ENCODE measurements at places on chromosomes 16 and 17. TPM values are rescaled to one million over a fixed set of nuclear protein-coding genes. Genes with fewer than 3 reads are reported as not detected.

LAT gene
- total RNA-seq = 8.0 TPM

TOM1L1 gene
- total RNA-seq = 83.1 TPM

DBNDD1 gene
- 53.8 TPM for total RNA-seq

TBC1D3K gene
- total RNA-seq = not detected

CDH8 gene
- 5.4 TPM for total RNA-seq

MT4 gene
- not detected for total RNA-seq

AXIN1 gene
- 33.6 TPM for total RNA-seq

LRRC36 gene
- 2.3 TPM for total RNA-seq

DNA sequence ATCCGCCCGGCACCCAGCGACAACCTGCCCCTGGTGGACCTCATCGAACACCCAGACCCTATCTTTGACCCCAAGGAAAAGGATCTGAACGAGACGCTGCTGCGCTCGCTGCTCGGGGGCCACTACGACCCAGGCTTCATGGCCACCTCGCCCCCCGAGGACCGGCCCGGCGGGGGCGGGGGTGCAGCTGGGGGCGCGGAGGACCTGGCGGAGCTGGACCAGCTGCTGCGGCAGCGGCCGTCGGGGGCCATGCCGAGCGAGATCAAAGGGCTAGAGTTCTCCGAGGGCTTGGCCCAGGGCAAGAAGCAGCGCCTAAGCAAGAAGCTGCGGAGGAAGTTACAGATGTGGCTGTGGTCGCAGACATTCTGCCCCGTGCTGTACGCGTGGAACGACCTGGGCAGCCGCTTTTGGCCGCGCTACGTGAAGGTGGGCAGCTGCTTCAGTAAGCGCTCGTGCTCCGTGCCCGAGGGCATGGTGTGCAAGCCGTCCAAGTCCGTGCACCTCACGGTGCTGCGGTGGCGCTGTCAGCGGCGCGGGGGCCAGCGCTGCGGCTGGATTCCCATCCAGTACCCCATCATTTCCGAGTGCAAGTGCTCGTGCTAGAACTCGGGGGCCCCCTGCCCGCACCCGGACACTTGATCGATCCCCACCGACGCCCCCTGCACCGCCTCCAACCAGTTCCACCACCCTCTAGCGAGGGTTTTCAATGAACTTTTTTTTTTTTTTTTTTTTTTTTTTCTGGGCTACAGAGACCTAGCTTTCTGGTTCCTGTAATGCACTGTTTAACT lies 1.0 kb downstream of the NOG start:
- H3K27ac ChIP-seq = no peak overlapping the region
- H3K4me3 ChIP-seq = peak overlapping the region; percentile 40
- no peak for DNase-seq
- H3K36me3 ChIP-seq = no peaks in the 10 kb centered on the region

DNA sequence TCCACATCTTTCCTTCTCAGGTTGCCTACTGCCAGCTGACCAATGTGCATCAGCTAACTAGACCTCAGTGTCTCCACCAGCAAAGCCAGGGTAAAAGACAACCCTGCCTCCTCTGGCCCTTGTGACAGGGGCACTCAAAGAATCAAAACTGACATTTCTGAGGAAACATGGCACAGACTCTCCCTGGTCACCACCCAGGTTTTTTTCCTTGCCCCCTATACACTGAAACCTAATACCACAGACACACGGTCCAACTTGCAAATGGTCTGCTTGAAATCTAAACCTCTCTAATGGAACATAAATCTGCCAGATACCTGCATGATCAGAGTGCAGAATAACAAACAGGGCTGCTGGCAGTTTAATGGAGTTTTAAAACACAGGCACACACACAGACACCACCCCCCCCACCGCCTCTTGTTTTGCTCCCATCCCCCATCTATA lies 19.5 kb upstream of the CORO6 start:
- peaks cover 7% of the 10 kb centered on the region for H3K4me1 ChIP-seq
- H3K27me3 ChIP-seq = no peaks in the 10 kb centered on the region
- no peaks in the 10 kb centered on the region for H3K36me3 ChIP-seq
- no peak overlapping the region for H3K4me3 ChIP-seq
- no peak for DNase-seq

GRCh38 chr16:27951489-27952120 lies 111.9 kb downstream of the GSG1L start:
- H3K4me3 ChIP-seq = no peak overlapping the region
- H3K4me1 ChIP-seq = no peaks in the 10 kb centered on the region
- H3K27me3 ChIP-seq = peaks cover 37% of the 10 kb centered on the region
- H3K27ac ChIP-seq = no peak overlapping the region

GRCh38 chr16:77657016-77657415 lies 65.3 kb upstream of the NUDT7 start:
- H3K4me3 ChIP-seq = no peak overlapping the region
- H3K36me3 ChIP-seq = no peaks in the 10 kb centered on the region
- no peaks in the 10 kb centered on the region for H3K4me1 ChIP-seq
- no peak for DNase-seq
- H3K27me3 ChIP-seq = peaks cover 17% of the 10 kb centered on the region

DNA sequence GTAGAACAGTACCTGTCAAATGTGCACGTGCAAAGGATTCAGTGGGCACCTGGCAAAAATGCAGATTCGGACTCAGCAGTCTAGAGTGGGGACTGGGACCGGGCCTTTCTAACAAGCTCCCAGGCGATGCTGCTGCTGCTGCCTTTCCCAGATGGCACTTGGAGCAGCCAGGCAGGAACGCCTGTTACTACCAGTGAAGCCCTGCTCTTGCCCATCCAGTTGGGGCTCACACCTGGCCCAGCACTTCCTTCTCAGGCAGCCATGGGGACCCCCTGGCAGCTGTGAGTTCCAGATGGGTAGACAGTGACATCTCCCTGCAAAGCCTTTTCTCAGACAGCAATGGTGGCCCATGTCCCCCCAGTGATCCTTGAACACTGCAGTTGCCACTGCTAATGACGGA lies 30.4 kb downstream of the KDM8 start:
- no peak overlapping the region for H3K27ac ChIP-seq
- no peak overlapping the region for H3K4me3 ChIP-seq
- peaks cover 5% of the 10 kb centered on the region for H3K27me3 ChIP-seq
- peaks cover 1% of the 10 kb centered on the region for H3K36me3 ChIP-seq
- no peak for DNase-seq

GRCh38 chr17:76783146-76783545 lies 45.2 kb downstream of the MFSD11 start:
- no peaks in the 10 kb centered on the region for H3K27me3 ChIP-seq
- peaks cover 6% of the 10 kb centered on the region for H3K36me3 ChIP-seq
- H3K4me3 ChIP-seq = no peak overlapping the region
- DNase-seq = no peak

DNA sequence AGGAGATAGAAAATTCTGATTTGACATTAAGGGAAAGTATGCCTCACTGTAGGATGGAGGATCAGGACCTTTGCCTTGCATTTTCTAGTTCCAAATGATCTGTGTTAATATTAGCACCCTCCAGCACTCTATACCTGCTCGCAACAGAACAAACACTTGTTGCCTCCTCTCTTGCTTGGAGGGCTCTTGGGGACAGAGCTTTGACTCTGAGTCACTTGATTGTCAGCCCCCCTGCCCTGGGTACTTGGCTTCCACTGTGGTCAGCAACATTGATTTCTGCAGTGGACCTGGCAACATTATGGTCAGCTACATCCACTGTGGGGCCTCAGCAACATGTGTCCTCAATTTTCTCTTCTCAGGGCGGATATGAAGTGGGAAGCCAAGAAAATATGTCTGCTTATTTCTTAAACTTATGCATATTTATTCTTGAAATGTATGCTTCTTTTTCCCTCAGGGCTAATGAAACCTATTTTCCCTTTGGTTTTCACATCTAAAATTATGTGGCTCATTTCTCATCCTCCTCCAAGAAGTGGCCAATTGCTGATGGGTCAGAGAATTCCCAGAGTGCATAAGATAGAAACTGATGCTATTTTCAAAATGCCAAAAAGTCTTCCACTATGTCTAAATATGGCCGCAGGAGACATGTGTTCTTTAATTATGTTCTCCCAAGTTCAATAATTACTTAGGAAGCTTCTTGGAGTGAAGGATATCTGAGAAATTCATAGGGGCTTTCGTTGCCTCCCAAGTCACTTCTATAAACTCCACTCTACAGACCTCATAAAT lies 94.6 kb upstream of the SMIM36 start:
- peaks cover 14% of the 10 kb centered on the region for H3K4me1 ChIP-seq
- H3K36me3 ChIP-seq = no peaks in the 10 kb centered on the region
- no peak overlapping the region for H3K27ac ChIP-seq
- peaks cover 9% of the 10 kb centered on the region for H3K27me3 ChIP-seq
- no peak for DNase-seq

DNA sequence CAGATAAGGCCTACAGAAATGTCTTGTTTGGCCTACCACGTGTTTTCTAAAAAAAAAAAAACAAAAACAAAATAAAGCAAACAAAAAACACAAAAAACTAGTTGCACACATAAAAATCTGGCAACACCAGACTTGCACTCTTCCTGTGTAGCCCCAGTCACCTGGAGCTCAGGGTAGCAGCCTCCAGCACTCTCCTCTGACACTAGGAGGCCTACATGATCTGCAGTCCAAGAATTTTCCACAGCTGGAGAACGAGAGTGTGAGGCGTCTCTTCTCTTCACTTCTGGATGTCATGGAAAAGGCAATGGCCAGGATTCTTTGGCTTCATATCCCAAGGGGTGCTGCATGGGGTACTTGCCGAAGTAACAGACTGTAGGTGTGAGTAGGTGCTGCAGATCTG lies 310.2 kb upstream of the SALL1 start:
- H3K27ac ChIP-seq = no peak overlapping the region
- H3K36me3 ChIP-seq = no peaks in the 10 kb centered on the region
- H3K27me3 ChIP-seq = peaks cover 26% of the 10 kb centered on the region
- H3K4me3 ChIP-seq = no peak overlapping the region
- no peaks in the 10 kb centered on the region for H3K4me1 ChIP-seq
- DNase-seq = no peak

DNA sequence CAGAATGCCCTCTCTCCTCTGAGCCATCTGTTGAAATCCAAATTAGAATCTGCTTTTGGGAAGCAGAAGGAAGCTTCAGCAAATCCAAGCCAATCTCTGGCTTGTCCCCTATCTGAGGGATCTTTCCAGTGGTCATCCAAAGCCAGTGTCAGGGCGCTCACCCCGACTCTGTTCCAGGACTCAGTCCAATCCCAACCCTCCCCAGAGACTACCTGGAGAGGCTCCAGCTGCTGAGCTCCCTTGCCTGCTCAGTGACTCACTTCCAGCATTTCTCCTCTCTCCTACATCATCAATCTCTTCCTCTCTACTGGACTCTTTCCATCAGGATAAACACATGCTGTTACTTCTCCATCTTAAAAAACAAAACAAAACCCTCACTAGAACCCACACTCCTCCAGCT lies 2.4 kb downstream of the MATCAP1 start:
- peaks cover 3% of the 10 kb centered on the region for H3K36me3 ChIP-seq
- no peak overlapping the region for H3K27ac ChIP-seq
- DNase-seq = no peak
- peaks cover 7% of the 10 kb centered on the region for H3K4me1 ChIP-seq
- no peak overlapping the region for H3K4me3 ChIP-seq

- peaks cover 14% of the 10 kb centered on the region for H3K36me3 ChIP-seq
- DNase-seq = no peak
- no peak overlapping the region for H3K4me3 ChIP-seq
These were observed 17.9 kb downstream of the SMCR8 start for GRCh38 chr17:18332909-18333489.

DNA sequence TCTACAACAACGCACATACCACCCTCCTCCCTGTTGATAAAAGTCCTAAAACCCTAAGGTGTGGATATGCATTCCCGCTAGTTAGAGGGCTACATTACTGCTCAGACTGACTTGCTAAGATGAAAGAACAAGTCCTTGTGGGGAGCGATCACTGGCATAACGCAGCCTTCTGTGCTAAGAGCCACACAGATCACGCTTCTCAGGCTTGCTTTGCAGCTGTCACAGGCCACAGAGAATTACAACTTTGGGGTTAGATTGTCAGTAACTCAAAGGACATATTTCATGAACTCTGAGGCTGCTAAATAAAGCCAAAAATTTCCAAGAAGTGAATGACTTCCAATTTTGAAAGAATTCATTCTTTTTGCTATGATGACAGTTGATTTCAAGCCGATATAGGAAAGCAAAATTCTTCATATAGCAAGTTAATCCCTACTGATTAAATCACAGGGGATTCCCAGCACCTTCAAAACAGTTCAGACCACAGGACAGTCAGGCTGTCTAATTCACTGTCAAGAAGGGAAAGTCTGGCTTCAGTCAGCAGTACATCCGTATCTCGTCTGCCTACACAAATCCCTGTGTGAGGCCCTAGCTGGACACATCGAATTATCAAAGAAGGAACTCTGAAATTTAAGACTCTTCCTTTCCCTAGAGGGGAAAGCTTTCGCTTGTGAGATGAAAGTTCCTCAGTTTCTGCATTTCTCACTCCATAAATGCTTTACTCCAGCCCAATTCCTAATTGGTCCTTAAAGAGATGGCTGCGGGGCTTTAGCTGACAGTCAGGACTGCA lies 107.1 kb downstream of the VPS53 start:
- no peak overlapping the region for H3K27ac ChIP-seq
- no peaks in the 10 kb centered on the region for H3K27me3 ChIP-seq
- peaks cover 2% of the 10 kb centered on the region for H3K36me3 ChIP-seq

- H3K27ac ChIP-seq = peak within 1 kb of the TSS; percentile 84
- DNase-seq = peak; percentile 90
- peaks cover 8% of the 10 kb centered on the region for H3K36me3 ChIP-seq
- no peaks in the 10 kb centered on the region for H3K27me3 ChIP-seq
- H3K4me1 ChIP-seq = peaks cover 2% of the 10 kb centered on the region
These were observed at the start of gene HSD3B7 for GRCh38 chr16:30984669-30985400. Gene HSD3B7, plus strand, starts transcription at chr16:30985207. Its CDS starts 452 bp downstream, at chr16:30985659.

GRCh38 chr16:26569793-26570192 lies 496.9 kb upstream of the C16orf82 start:
- no peaks in the 10 kb centered on the region for H3K36me3 ChIP-seq
- no peak overlapping the region for H3K27ac ChIP-seq
- H3K4me3 ChIP-seq = no peak overlapping the region
- H3K27me3 ChIP-seq = peaks cover 5% of the 10 kb centered on the region

- no peak overlapping the region for H3K4me3 ChIP-seq
- H3K36me3 ChIP-seq = no peaks in the 10 kb centered on the region
- H3K27me3 ChIP-seq = no peaks in the 10 kb centered on the region
- no peak for DNase-seq
These were observed 14.7 kb upstream of the SMURF2 start for GRCh38 chr17:64676763-64677162.

DNA sequence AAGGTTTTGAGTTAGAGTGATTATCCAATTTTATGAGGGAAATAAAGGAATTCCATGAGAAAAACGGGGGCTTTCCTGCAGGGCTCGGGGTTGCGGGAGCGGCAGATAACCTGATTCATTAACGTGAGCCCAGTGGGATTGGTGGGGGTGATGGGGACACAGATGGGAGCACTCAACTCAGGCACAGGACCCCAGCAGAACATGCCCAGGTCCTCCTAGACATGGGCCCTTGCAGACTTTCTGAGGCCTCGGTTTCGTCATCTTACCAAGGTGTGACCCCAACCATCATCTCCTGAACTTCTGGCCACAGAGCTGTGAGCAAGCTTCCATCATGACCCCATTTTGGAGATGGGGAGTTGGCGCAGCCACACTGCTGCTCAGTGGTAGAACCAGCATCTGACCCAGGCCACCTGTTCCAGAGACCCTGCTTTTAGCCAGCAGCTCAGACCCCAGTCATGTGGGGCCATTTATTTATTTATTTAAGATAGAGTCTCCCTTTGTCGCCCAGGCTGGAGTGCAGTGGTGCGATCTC lies 22.3 kb downstream of the CARHSP1 start:
- no peak overlapping the region for H3K4me3 ChIP-seq
- no peak overlapping the region for H3K27ac ChIP-seq
- H3K4me1 ChIP-seq = peaks cover 8% of the 10 kb centered on the region
- H3K36me3 ChIP-seq = peaks cover 17% of the 10 kb centered on the region
- DNase-seq = no peak
- no peaks in the 10 kb centered on the region for H3K27me3 ChIP-seq

- DNase-seq = no peak
- no peak overlapping the region for H3K4me3 ChIP-seq
- peak overlapping the region; percentile 18 for H3K27ac ChIP-seq
- peaks cover 10% of the 10 kb centered on the region for H3K4me1 ChIP-seq
These were observed 49.2 kb downstream of the ZNRF1 start for GRCh38 chr16:75048054-75048453.

Measured in progenitor cell of endocrine pancreas (in vitro differentiated cells).